ENCODE measurements at places on chromosomes 13 and 19. TPM values are rescaled to one million over a fixed set of nuclear protein-coding genes. Genes with fewer than 3 reads are reported as not detected.

Gene FGF21
- total RNA-seq: not detected

Gene KIR2DL4
- total RNA-seq: not detected

Gene SMIM44
- 15.3 TPM for total RNA-seq

Gene SYNE4
- total RNA-seq: 1.2 TPM

Gene CAPS
- total RNA-seq: 25.5 TPM

Gene GRAMD1A
- 23.7 TPM for total RNA-seq

Gene ZNF160
- total RNA-seq: 33.0 TPM

Gene CCDC70
- not detected for total RNA-seq
